ENCODE measurements at places on chromosomes 16 and 17.

GRCh38 chr16:50600582-50601283 lies 52.5 kb downstream of the NKD1 start:
- no peak for DNase-seq

DNA sequence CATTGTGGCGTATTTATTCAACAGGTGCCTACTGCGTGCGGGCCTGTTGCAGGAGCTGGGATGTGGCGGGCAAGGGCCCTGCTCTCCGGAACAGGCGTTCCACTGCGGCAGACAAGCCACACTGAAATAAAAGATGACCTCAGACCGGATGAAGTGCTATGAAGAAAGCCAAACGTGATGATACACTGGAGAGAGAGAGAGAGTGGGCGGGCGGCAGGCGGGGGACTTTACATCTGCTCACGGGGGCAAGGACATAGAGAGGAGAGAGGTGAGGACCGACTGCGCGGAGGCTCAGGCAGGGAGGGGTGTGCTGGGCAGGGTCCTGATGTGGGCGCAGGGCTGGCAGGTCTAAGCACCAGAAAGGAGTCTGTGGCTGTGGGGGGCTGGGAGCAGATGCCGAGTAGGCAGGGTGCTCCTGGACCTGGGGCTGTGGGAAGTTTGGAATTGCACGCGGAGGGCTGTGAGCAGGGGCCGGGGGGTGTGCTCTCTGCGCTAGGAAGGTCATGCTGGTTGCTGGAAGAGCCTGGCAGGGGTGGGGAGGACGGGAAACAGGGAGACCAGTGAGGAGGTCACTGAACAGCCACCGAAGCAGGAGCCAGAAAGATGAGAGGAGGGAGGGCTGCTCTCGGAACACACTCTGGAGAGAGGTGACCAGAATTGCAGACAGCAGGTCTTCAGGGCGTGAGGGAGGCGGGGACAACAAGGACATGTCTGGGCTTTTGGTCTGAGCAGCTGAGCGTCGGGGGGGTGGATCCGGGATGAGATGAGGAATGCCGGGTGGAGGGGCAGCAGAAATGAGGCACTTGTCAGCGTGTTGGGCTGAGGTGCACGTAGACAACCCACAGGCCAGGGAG lies 9.9 kb downstream of the MXRA7 start:
- DNase-seq: no peak

DNA sequence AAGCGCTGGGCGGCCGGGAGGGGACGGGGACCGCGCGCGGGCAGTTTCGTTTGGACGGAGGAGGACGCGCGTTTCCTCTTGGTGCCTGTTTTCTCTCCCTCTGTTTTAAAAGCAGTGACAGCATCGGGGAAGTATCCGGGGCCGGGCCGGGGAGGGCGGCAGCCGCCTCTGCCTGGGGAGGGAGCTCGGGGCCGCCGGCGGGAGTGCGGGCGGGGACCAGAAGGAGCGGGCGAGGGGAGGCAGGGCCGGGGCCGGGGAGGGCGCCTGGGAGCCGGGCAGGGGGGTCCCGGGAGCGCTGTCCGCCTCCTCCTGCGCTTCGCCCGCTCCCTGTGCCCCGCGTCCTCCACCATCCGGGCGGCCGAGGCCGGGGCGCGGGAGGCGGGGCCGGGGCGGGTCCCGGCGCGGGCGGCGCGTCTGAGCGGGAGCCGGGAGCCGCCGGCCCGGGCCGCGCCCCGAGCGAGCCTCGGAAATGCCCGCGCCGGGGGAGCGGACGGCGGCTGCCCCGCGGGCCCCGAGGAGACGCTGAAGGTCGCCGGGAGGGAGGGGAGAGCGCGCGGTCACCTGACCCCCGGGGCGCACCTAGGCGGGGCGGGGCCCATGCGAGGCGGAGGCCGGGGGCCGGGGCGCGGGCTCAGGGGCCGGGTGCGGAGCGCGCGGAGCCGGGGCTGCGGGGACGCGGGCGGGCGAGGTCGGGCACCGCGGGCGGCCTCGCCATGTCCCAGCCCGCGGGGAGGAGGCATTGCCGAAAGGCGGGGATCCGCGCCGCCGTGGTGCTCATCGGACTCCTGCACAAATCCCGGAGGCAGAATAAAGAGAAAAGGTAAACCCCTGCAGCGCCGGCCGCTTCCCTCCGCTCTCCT lies 57.3 kb downstream of the RAP1GAP2 start:
- DNase-seq: peak; percentile 39

GRCh38 chr17:51706093-51706492 lies 445.7 kb downstream of the UTP18 start:
- DNase-seq: no peak

GRCh38 chr17:56596691-56597494 lies 3.4 kb downstream of the NOG start:
- peak; percentile 29 for DNase-seq

DNA sequence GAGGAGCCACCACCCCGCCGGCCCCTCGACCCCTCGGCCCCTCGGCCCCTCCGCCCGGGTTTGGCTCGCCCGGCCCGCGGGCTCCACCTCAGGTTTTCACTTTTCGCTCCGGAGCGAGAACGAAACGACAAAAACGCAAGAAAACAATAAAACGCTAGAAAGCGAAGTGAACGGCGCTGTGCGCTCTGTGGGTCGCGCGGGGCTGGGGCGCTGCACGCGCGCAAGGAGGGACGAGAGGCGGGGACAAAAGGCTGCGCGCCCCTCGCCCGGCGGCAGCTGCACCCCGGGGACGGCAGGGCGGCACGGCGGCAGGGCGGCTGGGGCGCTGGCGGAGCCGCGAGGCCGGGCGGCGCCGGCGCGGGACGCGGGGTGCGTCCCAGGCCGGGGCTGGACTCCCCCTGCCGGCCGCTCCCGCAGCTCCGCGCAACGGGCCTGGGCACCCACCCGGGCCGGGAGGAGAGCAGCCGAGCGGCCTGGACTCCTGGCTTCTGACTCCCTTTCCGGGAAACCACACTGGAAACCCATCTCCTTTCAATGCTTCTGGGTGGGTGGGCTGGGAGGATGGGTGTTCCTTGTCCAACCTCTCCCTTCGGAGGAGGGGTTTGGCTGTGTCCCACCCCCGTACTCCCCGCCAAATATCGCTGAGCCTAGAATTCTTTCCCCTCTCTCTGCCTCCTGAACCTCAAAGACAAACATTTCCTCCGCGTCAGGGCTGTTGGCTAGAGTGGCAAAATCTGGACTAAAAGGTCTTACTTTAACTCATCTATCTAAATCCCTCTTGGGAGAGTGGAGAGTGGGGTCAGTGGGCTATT lies 9.9 kb downstream of the TBX2 start:
- DNase-seq: peak; percentile 40

- DNase-seq: no peak
Measured at GRCh38 chr17:16044487-16044886, 44.9 kb downstream of the TTC19 start.

- DNase-seq: no peak
Measured at GRCh38 chr17:36057911-36058310, 6.2 kb upstream of the CCL18 start.

DNA sequence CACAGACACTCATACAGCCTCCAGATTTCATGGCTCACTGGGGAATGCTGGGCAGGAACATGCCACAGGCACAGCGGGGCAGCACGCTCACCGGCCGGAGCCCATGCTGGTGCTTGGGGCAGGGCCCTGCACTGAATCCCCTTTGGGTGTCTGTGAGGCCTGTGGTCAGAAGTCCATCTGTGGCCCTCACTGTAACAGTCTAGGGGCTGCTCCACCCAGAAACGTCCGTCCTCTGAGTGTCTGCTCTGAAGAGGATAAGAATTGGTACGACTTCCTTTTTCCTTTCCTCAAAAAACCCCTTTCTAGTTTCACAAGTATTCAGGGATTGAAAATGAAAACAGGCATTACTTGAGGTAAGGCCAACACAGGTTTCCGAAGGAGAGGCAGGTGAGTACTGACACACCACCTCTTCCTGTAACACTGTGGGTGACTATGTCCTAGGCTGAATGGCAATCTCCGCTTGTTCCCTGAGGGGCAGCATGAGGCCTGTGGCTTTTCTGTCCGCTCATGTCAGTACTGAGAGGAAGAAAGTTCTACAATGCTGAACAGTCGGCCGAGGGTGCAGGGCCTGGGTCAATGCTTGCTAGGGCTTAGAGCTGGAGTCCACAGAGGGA lies 42.5 kb downstream of the TMEM11 start:
- DNase-seq: no peak

- DNase-seq: no peak
Measured at GRCh38 chr16:1213796-1214372, 11.2 kb downstream of the TPSG1 start.

GRCh38 chr17:82734987-82735866 lies at the start of gene FN3K:
TSS of gene FN3K (plus strand) at chr17:82735615. CDS start at chr17:82735637, 22 bp downstream.
- peak; percentile 33 for DNase-seq

DNA sequence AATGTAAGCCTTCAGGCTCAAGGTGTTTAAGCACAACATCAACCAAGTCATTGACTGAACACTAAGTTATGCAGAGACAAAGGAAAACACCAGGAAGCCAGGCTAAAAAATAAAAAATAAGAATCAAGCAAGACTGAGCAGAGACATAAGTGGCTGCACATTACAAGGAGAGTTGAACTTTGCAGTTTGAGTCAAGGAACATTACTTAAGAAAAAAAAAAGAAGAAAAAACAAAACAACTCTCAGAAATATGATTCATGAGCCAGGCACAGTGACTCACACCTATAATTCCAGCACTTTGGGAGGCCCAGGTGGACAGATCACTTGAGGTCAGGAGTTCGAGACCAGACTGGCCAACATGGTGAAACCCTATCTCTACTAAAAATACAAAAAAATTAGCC lies 168.1 kb downstream of the C16orf95 start:
- no peak for DNase-seq

DNA sequence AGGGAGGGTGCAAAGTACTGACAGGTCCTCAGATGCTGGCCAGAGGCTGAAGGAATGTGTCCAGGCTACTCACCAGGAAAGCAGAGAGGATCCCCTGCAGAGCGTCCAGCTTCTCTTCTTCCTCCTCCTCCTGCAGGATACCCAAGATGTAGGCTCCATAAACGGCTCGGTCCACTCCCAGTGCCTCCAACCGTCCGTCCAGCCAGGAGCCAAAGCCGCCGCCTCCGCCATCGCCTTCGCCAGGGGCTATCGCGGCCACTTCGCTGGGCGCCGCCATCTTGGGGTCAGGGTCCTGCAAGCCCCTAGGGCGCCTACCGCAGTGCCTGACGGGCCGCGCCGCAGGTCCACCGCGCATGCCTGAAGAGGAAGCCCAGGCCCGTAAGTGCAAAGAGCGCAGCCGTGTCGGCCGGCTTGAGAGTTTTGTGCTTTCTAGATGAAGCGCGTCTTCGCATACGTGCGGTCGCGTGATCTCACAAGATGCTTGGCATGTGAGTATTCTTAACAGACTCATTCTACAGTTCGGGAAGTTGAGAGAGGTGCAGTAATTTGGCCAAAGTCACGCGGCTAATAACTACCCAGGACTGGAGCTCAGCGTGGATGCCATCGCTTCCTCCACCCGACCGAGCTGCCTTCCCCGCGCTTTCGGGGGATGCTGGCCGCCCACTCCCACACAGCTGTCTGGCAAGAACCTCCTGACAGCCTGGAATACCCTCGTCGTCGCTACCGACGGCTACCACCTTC lies at the start of gene CCDC43:
CCDC43 (minus strand) TSS at position 300 of the 741 bp plus-strand sequence; CDS start at position 277, 23 bp downstream.
- DNase-seq: peak; percentile 91

GRCh38 chr17:57902800-57903759 lies 52.1 kb downstream of the CUEDC1 start:
- no peak for DNase-seq

DNA sequence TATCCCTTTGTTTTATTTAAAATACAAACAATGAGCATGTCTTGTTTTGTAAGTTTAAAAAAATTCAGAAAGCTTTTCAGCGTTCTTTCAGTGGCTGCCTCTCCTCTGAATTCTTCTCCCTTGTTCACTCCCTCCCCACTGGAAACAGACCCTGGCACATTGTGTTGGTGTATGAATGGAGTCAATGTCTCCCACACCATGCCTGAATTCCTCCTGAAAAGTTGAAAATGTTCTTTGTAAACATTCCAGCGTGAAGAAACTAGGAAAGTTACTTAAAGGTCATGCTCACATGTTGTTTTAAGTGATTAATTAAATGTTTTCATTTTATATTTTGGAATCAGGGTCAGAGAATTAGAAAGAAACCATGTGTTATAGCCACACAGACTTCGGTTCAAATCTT lies 136.9 kb upstream of the DYNLRB2 start:
- no peak for DNase-seq

DNA sequence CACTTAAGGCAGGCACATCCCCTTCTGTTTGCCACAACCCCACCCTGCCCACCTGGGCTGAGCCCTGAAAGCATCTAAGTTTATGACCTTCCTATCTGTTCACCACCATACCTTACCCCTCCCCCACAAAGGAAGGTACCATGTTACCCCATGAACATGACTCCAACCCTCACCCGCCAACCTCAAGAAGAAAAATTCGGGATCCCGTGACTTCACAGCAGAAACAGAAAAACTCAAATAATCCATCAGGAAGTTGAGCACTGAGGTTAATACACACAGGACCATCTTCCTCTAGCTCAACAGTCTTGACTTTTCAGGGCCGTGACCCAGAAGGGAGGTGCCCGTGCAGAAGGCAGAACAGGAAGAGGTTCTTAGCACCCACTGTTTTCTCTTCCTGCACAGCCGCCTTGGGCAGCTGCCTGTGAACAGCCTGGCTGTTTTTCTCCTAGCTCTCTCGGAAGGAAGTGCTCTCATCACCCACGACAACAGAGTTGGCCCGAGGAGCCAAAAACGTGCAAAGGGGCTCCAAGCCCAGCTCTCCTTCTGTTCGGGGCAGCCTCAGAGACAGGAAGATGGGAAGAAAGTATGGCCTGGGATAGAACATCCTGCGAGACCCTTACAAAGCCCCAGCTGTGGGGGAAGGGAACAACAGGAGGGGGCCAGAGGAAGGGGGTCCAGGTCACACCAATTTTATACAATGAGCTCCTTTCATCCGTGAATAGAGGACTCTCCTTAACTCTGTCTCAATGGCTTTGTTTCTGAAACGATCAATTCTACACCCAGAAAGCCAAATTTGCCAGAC lies 101.1 kb downstream of the XYLT1 start:
- peak; percentile 44 for DNase-seq

GRCh38 chr16:57244463-57244766 lies 644 bp upstream of the ARL2BP start:
- no peak for DNase-seq

DNA sequence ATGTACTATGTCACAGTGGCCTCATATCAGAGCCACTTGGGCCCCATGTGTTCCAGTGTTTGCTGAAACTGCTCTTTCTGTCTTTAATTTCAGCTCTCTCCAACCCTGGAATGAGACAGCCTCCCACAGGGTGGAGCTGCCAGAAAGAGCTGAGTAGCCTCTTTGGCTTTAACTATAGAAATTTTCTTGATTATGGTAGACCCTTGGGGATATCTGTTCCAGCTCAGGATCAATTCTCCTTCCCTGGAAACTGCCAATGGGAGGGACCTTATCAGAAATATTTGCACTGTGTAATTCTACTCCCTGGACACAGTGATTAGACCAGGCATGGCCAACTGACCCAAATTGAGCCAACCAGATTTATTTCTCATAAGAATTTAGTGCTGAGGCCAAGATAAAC lies 39.0 kb upstream of the KDM8 start:
- no peak for DNase-seq

GRCh38 chr16:26120729-26121128 lies 429.0 kb downstream of the HS3ST4 start:
- DNase-seq: no peak

DNA sequence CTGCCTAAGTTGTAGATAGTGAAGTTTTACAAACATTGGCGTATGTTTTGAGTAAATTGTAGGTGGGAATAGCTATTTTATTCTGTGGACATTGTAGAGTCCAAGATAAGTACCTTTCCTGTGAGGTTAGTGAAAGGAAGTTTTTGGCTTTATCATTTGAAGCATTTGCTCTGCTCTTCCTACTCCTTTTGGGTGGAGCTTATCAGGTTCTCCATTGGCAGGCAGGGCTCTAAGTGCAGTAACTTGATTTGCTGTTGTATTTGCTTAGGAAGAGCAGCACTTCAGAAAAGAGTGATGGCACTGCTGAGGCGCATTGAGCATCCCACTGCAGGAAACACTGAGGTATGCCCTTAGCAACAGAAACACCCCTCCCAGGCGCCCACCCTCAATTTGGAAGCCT lies 70.1 kb downstream of the OMG start:
- no peak for DNase-seq

Measured in stimulated activated CD4-positive, alpha-beta T cell treated with anti-CD3 and anti-CD28 coated beads, Interleukin-4, amount 100 ng/mL, for 1 hour (primary cell).